ENCODE measurements at places on chromosomes 4 and X.
A peak's percentile ranks its signal among the peaks of the same experiment; 100 is the strongest.

DNA sequence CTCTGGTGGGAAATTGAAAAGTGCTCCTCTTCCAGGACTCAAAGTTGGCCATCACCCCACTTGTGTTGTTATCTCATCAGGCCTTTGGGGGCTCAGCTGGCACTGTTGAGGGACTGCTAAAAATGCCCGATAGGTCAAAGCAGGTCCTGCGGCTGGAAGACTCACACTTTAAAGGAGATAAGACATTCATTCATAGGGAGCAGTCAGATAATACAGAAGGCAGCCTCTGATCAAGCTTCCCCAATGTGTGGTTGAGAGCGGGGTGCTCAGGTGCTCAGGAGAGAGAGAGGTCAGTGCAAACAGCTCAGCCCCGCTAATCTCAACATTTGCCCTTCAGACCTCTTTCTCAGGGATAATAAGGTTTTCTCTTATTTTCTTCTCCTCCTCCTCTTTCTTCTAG lies 70.3 kb downstream of the TMEM154 start:
- DNase-seq: no peak

DNA sequence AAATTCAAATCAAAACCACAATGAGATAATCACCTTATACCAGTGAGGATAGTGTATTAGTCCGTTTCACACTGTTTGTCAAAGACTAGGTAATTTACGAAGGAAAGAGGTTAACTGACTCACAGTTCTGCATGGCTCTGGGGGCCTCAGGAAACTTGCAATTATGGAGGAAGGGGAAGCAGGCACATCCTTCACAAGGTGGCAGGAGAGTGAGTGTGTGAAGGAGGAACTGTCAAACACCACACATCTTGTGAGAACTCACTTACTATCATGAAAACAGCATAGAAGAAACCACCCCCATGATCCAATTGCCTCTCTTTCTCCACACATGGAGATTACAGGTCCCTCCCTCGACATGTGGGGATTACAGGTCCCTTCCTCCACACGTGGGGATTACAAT lies 54.7 kb upstream of the TRPC5 start:
- DNase-seq: no peak

DNA sequence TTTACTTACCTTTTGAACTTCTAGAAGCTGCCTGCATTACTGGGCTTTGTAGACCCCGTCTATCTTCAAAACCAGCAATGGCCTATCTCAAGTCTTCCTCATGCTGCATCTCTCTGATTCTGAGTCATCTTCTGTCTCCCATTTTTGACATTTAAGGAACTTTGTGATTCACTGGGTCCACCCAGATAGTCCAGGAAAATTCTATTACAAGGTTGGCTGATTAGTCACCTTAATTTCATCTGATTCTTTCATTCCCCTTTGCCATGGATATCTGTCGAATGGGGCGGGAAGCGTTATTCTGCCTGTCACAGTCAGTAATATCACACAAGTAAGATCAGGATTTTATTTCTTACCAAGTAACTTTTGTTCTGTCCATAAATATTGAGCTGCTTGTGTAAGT lies 618.0 kb downstream of the CCSER1 start:
- DNase-seq: no peak

DNA sequence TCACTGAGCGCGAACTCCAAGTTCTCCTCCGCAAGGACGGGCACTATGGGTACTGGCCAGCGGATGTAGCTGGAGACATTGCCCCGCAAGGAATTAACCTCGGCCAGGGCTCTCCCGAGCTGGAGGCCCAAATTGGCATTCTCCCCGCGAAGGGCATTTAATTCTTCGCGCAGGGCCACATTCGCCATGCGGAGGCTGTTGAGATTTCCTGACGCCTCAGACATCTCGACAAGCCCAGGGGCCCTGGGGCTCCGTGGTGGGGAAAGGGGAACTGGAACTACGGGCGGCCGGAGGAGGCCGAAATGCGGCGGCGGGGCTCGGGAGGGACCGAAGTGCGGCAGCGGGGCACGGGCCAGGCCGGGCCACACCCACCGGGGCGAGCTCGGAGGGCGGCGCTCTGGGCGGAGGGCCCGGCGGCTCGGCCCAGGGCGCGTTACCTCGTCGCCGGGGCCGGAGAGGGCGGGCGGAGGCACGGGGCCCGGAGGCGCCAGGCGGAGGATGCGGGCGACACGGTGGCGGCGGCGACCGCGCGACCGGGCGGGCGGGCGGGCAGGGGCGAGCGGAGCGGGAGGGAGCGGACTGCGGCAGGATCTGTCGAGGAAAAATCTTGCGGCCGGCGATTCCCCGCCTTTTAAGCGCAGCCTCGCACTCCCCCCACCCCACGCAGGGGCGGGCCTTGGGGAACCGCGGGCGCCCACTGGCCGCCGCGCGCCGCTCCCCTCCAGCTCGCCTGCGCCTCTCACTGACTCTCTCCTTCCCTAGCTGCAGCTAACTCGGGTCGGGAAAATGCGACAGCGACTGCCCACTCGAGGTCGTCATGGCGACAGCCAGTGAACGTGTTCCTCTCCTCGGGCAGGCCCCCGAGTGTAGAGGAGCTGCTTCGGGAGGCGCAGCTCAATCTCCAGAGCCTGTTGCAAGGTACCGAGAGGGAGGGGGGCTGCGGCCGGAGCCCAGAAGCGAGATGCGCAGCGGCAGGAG lies at the start of gene RTL5:
RTL5 (minus strand) TSS at position 599 of the 978 bp plus-strand sequence.
- DNase-seq: no peak

DNA sequence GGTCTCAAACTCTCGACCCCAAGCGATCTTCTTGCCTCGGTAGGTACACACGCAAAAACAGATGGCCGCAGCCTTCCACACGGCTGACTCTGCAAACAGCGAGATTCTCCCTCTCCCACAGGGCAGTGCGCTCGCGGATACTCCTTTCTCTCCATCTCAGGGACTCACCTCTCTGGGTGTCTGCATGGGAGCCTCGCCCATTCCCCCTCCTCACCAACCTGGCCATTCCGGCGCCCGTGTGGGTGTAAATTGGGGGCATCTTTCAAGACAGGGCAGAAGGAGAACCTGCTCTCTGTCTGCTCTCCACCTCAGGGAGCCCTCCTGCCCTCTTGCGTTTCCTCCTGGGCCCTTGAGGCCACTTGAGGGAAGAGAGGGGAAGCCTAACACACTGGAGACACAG lies 4.4 kb downstream of the CTAG2 start:
- no peak for DNase-seq

DNA sequence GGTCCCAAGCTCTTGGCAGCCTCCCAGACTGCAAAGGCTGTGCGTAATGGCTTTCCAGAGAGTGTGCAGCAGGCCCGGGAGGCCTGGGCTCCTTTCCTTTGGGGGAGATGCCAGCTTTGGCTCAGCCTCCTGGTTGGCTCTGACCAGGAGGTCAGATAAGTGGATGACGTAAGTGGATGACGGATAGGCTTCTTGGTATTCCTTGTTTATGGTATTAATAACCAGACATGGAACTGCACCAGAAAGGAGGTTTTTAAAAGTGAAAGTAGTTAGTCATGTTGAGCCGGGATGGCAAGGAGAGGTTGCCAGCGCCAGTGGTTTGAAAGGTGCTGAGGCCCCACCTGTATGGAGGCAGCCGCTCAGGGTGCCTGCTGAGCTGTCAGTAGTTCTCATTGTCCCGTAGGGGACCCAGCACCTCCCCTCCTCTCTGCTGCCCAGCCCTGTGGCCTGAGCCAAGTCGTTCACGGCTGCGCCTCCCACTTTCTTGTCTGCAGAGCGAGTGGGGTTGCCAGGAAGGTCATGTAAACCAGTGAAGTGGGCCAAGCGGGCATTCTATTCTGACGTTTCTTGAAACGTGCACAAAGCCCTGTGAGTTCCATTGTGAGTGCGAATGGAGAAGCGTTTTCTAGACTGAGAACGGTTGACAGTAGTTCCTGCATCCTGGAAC lies 28.7 kb upstream of the STOX2 start:
- DNase-seq: no peak

- DNase-seq: no peak
Observed at GRCh38 chrX:65634732-65635131, 32.7 kb upstream of the MSN start.

DNA sequence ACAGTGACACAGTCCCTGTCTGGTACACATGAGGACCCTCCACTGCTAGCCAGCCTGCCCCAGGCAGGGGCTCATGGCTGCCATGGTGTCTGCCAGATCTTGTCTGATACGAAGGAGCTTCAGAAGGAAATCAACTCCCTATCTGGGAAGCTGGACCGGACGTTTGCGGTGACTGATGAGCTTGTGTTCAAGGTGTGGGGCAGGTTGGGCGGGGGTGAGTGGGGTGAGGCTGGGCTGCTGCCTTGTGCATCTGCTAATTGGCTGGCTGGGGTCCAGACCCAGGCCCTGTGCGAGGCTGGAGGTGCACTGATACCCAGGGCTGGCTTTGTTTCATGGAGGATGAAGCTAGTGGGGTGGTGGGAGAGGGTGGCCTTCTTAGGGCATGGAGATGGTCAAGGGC lies 13.8 kb downstream of the CCDC22 start:
- no peak for DNase-seq

GRCh38 chr4:127965062-127965802 lies at the start of the genes ABHD18 and MFSD8:
TSS of gene ABHD18 (plus strand) at chr4:127965406. CDS start at chr4:127982956, 17,550 bp downstream.
TSS of gene MFSD8 (minus strand) at chr4:127965173. CDS start at chr4:127965133, 40 bp downstream.
- DNase-seq: peak; percentile 99

GRCh38 chrX:47206316-47206715 lies 12.2 kb upstream of the CDK16 start:
- no peak for DNase-seq

DNA sequence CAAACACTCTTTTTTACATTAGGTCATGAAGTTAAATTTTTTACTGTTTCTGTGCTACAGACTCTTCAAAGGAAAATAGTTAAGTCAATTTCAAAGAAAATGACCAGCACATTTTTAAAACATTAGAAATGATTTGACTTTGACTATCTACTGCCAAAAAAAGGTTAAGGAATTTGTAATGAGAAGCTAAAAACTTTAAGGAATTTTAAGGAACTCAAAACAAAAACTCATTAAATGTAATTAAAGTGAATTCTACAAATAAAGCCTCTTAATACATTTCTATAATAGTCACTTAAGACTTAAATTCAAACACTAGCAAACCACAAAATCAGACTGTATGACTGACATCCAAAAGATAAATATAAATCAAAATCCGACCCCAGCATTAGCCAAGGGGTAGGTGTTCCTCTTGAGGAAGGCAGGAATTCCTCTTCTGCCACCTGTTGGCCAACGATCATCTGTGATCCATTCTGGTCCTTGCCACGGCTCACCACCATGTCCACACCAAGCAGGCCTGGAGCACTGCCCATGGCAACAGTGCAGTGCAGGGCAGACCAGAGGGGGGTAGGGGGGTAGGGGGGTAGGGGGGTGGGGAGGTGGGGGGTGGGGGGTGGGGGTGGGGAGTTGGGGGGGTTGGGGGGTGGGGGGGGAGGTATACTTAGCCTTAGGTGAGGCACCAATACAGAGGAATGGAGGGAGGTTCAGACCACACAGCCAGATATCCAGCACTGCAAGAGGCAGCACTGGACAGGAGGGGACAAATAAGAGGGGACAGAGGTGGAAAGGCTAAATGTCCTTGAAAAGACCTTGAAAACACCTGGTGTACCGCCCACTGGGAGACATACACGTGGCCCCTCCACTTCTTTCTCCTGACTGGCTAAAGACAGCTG lies 287.4 kb downstream of the CHIC1 start:
- DNase-seq: no peak

GRCh38 chr4:36207831-36208520 lies 36.3 kb downstream of the ARAP2 start:
- DNase-seq: no peak

- DNase-seq: no peak
Observed at GRCh38 chrX:149937871-149938426, 342 bp downstream of the EOLA2 start.

DNA sequence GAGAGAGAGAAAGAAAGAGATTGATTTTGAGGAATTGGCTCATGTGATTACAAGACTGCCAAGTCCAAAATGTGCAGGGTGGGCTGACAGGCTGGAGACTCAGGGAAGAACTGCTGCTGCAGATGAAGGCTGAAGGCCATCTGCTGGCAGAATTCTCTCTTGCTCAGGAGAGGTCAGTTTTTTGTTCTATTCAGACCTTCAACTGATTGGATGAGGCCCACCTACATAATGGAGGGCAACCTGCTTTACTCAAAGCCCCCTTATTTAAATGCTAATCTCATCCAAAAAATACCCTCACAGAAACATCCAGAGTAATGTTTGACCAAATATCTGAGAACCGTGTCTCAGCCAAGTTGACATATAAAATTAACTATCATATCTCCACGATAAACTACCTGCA lies 38.2 kb upstream of the MAMLD1 start:
- no peak for DNase-seq

- DNase-seq: no peak
Observed at GRCh38 chr4:82599336-82599735, 37.5 kb upstream of the TMEM150C start.

- no peak for DNase-seq
Observed at GRCh38 chr4:37661772-37662171, 24.4 kb downstream of the RELL1 start.

Data from stimulated activated CD4-positive, alpha-beta T cell treated with anti-CD3 and anti-CD28 coated beads, Interleukin-15, amount 100 ng/mL, for 48 hours (primary cell).